ENCODE measurements at places on chromosomes 4 and X. TPM values are rescaled to one million over a fixed set of nuclear protein-coding genes. Genes with fewer than 3 reads are reported as not detected.

GPR34 gene
- 18.8 TPM for polyA plus RNA-seq

GPR82 gene
- polyA plus RNA-seq = 0.99 TPM

NOX1 gene
- polyA plus RNA-seq = 0.07 TPM

CXCL3 gene
- polyA plus RNA-seq = 0.13 TPM

DNA sequence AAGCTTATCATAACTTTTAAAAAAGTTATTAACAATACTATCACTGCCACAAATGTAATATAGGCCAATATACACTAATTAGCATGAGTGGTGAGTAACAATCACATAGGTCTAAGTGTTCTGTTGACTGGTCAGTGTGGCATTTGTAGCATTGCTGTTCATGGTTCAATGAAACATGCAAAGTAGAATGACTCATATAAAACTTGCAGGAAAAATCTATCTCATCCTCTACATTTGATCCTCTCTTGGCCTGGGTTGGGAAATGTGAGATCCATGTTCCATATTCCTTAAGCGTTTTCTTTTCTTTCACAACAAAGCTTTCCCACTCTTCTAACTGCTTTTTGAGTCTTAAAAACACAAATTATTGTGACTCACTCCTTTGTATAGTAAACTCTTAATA, 1418.7 kb downstream of the FSTL5 start:
- H3K27ac ChIP-seq = no peak overlapping the region
- no peak for DNase-seq
- no peak overlapping the region for H3K4me3 ChIP-seq
- H3K4me1 ChIP-seq = no peaks in the 10 kb centered on the region
- H3K36me3 ChIP-seq = no peaks in the 10 kb centered on the region
- H3K27me3 ChIP-seq = no peaks in the 10 kb centered on the region

PLAC8 gene
- polyA plus RNA-seq = 1.4 TPM

GRCh38 chr4:123621072-123621705, 224.6 kb downstream of the SPRY1 start:
- H3K4me3 ChIP-seq = no peak overlapping the region
- no peaks in the 10 kb centered on the region for H3K36me3 ChIP-seq
- H3K4me1 ChIP-seq = no peaks in the 10 kb centered on the region
- DNase-seq = no peak
- H3K27ac ChIP-seq = peak overlapping the region; percentile 37
- no peaks in the 10 kb centered on the region for H3K27me3 ChIP-seq

- H3K36me3 ChIP-seq = no peaks in the 10 kb centered on the region
- DNase-seq = no peak
- no peak overlapping the region for H3K4me3 ChIP-seq
- no peaks in the 10 kb centered on the region for H3K4me1 ChIP-seq
- no peak overlapping the region for H3K27ac ChIP-seq
- H3K27me3 ChIP-seq = no peaks in the 10 kb centered on the region
These were observed 543.8 kb upstream of the SLIT2 start for GRCh38 chr4:19707876-19708275.

DNA sequence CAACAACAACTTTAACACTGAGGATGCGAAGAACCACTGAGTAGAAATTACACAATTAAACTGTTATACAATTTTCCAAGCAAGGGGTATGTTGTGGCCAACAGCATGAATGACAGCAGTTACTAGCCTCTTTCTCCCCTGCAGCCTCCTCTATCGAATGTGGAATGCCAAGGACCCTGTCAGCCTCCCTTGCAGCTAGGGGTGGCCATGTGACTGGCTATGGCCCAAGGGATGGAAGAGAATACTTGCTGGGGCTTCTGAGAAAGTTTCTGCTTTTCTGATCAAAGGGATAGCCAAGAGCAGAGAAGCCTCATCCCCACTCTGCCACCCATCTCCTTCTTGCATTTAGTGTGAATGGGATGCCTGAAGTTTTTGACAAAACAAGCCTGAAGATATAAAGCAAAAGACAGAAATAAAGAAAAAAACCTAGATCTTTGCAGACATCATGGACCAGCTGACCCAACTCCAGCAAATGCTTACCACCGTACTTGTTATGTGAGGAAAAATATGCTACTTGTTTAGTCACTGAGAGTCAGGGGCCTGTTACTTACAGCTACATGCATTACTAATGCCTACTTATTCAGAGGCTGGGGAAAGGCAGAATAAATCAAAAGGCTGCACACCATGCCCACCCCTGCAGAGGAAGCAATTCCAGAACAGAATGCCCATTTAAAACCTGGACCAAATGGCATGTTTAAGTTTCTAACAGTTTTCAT, 32.0 kb downstream of the DCTD start:
- H3K36me3 ChIP-seq = peaks cover 21% of the 10 kb centered on the region
- no peak overlapping the region for H3K27ac ChIP-seq
- no peaks in the 10 kb centered on the region for H3K27me3 ChIP-seq
- peaks cover 36% of the 10 kb centered on the region for H3K4me1 ChIP-seq

LRIT3 gene
- polyA plus RNA-seq = 0.07 TPM

GRCh38 chr4:11281720-11282119, 147.0 kb downstream of the HS3ST1 start:
- H3K27ac ChIP-seq = no peak overlapping the region
- H3K4me3 ChIP-seq = no peak overlapping the region
- DNase-seq = no peak
- H3K36me3 ChIP-seq = no peaks in the 10 kb centered on the region
- H3K4me1 ChIP-seq = no peaks in the 10 kb centered on the region

GRCh38 chr4:5976921-5977320, 41.3 kb downstream of the C4orf50 start:
- no peak overlapping the region for H3K4me3 ChIP-seq
- H3K27ac ChIP-seq = no peak overlapping the region
- H3K36me3 ChIP-seq = no peaks in the 10 kb centered on the region
- H3K27me3 ChIP-seq = peaks cover 6% of the 10 kb centered on the region
- no peaks in the 10 kb centered on the region for H3K4me1 ChIP-seq

- H3K36me3 ChIP-seq = no peaks in the 10 kb centered on the region
- H3K27ac ChIP-seq = peak overlapping the region; percentile 66
- H3K27me3 ChIP-seq = peaks cover 11% of the 10 kb centered on the region
- H3K4me1 ChIP-seq = no peaks in the 10 kb centered on the region
- no peak overlapping the region for H3K4me3 ChIP-seq
These were observed 507.9 kb downstream of the MID1IP1 start for GRCh38 chrX:39309018-39309635.

- no peak for DNase-seq
- H3K4me1 ChIP-seq = no peaks in the 10 kb centered on the region
- no peaks in the 10 kb centered on the region for H3K27me3 ChIP-seq
- H3K27ac ChIP-seq = no peak overlapping the region
These were observed 75.7 kb downstream of the CPEB2 start for GRCh38 chr4:15077969-15078368.

- H3K4me1 ChIP-seq = no peaks in the 10 kb centered on the region
- no peaks in the 10 kb centered on the region for H3K36me3 ChIP-seq
- no peak overlapping the region for H3K4me3 ChIP-seq
- no peak overlapping the region for H3K27ac ChIP-seq
These were observed 185.2 kb downstream of the KLHL4 start for GRCh38 chrX:87702795-87703194.

DNA sequence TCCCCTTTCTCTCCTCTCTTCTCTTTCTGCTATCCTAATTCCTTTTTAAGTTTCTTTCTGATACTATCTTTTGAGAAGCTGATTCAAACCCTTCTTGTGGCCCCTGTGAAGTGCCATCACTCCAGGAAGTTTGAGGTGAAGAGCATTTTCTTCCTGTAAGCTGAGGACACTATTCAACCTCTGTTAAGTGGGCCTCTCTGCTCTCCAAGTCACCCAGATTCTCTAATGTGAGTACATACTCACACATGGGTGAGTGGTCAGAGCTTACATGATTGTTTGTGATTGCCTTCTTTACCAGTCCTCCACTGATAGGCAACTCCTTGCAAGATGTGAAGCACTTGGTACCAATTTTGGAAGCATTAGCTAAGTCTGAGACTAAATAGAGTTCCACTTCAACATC, 18.4 kb upstream of the SMIM10L2A start:
- no peaks in the 10 kb centered on the region for H3K36me3 ChIP-seq
- no peaks in the 10 kb centered on the region for H3K4me1 ChIP-seq

- no peak for DNase-seq
- H3K27ac ChIP-seq = no peak overlapping the region
- no peaks in the 10 kb centered on the region for H3K4me1 ChIP-seq
These were observed 27.1 kb upstream of the RBMX start for GRCh38 chrX:136907621-136908020.

RAB9B gene
- polyA plus RNA-seq = 1.1 TPM

IQSEC2 gene
- polyA plus RNA-seq = 67.9 TPM

GRCh38 chr4:25857403-25857802, 5.4 kb downstream of the SEL1L3 start:
- no peaks in the 10 kb centered on the region for H3K27me3 ChIP-seq
- H3K4me3 ChIP-seq = no peak overlapping the region
- DNase-seq = no peak
- no peak overlapping the region for H3K27ac ChIP-seq
- no peaks in the 10 kb centered on the region for H3K4me1 ChIP-seq

DNA sequence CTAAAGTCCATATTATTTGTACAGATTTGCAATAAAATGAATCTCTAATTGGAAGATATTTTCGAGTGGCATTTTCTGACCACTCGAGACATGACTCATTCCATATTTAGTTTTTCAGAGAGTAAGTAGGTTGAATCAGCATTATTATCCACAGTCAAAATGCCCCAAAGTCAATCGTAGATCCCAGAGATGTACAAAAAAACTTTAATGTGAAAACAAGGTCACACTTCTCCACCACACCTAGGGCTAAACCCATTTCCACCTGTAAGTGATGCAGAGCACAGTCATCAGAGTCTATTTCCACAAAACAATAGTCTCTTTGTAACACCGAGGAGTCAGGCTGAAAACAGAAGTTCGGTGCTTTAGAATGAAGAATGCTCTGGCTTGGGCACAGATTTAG, 117.1 kb upstream of the TENM3 start:
- no peaks in the 10 kb centered on the region for H3K36me3 ChIP-seq
- no peaks in the 10 kb centered on the region for H3K4me1 ChIP-seq
- H3K27ac ChIP-seq = no peak overlapping the region
- H3K4me3 ChIP-seq = no peak overlapping the region

DNA sequence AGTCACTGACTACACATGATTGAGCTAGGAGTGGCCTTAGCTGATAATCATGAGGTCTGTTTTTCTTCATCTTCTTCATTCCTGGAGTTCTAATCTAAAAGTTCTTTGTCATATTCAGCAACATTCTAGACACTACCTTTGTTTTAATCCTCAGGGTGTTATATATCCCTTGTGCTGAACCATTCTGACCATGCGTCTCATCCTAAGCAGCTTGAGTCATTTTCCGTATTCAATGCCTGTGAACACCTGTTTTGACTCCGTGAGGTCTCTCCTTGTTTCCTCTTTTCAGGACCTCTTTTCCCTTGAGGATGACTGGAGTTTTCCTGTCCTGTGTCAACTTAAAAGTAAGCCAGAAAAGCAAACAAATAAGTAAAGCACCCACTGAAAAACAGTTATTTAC, 597.9 kb downstream of the GBA3 start:
- H3K4me3 ChIP-seq = no peak overlapping the region
- no peaks in the 10 kb centered on the region for H3K27me3 ChIP-seq
- no peaks in the 10 kb centered on the region for H3K4me1 ChIP-seq
- no peaks in the 10 kb centered on the region for H3K36me3 ChIP-seq
- no peak overlapping the region for H3K27ac ChIP-seq

DNA sequence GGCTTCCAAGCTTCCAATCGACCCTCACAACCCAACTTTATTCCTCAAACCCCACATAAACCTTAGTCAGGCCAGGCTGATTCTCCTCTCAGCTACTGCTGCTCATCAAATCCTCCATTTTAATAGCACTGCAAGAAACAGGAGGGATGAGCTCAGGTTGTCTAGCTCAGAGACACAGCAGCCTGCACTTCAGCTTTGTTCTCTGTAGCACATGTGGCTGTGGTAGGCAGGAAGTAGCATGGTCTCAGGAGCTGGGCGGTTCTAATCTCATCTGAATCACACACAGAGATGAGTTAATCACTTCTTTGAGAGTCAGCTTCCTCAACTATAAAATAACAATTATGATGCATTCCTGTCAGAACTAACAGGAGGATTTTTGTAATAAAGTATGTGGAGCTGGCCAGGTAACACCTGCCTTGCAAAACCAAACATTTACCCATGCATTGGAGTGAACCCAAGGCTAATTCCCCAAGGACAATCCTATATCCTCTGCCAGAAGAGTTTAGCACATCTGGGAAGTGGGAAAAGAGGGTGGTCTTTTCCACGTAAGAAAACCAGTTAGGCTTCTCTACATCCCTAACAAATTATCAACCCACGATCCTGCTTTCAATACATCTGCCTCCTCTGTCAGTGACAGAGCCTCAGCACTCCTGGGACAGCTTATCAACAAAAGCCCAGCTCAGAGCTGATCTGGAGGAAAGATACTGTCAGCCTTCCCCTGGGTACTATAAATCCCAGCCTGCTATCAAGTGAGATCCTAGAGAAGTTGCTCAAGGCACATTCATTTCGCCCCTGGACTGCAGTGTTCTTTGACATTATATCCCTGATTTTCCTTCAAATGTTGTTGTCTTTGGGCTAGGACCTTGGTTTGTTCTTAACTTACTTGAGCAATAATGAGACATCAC, 32.8 kb downstream of the ELOVL6 start:
- H3K27me3 ChIP-seq = no peaks in the 10 kb centered on the region
- no peaks in the 10 kb centered on the region for H3K36me3 ChIP-seq
- H3K27ac ChIP-seq = no peak overlapping the region
- peak; percentile 49 for DNase-seq
- peaks cover 19% of the 10 kb centered on the region for H3K4me1 ChIP-seq

DNA sequence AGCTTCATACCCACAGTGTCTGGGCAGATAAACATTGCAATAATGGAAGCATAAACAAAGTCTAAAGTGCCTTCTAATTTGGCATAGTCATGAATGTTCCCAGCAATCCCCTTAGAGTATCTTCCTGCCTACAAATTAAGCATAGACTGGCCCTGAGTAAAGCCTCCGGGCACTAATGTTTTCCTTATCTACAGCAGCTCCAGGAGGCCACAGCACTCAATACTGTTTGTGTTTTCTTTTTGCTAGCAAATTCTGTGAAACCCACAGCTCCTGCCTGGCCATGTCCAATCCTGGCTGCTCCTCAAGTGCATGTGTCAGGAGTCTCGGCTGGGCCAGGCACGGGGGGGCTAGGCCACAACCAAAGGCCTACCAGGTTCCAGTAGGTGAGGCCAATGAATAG, 102.7 kb upstream of the TBC1D9 start:
- no peak overlapping the region for H3K4me3 ChIP-seq
- H3K27ac ChIP-seq = no peak overlapping the region
- DNase-seq = no peak
- H3K4me1 ChIP-seq = no peaks in the 10 kb centered on the region
- no peaks in the 10 kb centered on the region for H3K27me3 ChIP-seq
- no peaks in the 10 kb centered on the region for H3K36me3 ChIP-seq

F9 gene
- 0.11 TPM for polyA plus RNA-seq

AKAP4 gene
- polyA plus RNA-seq = 0.07 TPM

GRCh38 chrX:40278340-40279090, 180.8 kb upstream of the BCOR start:
- H3K36me3 ChIP-seq = no peaks in the 10 kb centered on the region
- DNase-seq = no peak
- H3K27me3 ChIP-seq = no peaks in the 10 kb centered on the region

TCEAL1 gene
- polyA plus RNA-seq = 40.2 TPM

DNA sequence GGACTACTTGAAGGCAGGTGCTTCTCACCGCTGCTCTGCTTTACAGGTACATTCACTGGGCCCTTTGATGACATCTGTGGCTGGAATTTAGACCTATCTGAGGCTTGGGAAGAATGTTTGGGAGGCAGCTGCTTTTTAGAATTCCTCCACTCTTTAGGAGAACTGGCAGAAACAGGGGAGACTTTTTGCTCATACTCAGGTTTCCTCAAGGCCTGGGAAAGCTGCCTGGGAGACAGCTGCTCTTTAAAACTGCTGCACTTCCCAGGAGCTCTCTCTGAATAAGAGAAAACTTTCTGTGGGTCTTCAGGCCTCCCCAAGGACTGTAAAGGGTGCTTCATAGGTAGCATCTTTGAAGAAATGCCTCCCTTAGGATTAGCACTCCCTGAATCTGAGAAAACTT, 14.3 kb downstream of the CT47C1 start:
- no peaks in the 10 kb centered on the region for H3K4me1 ChIP-seq
- no peak overlapping the region for H3K27ac ChIP-seq

All from adrenal gland (tissue), 19 donors.